ENCODE measurements at places on chromosomes 16 and 17.

DNA sequence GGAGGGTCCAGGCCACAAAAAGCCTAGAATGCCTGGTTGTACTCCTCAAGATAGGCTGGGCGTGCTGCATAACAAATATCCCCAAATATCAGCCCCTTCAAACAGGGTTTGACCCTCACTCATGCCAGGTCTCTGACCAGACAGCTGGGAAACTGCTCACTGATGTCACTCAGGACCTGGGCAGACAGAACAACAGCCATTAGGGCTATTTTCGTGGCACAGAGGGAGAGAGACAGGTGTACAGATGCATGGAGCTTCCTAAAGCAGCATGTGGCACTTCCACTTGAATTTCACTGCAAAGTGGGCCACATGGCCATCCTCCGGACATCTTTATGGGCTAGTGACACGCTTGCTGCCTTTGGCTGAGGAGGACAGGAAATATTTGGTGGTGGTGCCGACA, 73.1 kb downstream of the SREBF1 start:
- DNase-seq: no peak

GRCh38 chr17:11642655-11643054, 44.4 kb downstream of the DNAH9 start:
- DNase-seq: no peak

DNA sequence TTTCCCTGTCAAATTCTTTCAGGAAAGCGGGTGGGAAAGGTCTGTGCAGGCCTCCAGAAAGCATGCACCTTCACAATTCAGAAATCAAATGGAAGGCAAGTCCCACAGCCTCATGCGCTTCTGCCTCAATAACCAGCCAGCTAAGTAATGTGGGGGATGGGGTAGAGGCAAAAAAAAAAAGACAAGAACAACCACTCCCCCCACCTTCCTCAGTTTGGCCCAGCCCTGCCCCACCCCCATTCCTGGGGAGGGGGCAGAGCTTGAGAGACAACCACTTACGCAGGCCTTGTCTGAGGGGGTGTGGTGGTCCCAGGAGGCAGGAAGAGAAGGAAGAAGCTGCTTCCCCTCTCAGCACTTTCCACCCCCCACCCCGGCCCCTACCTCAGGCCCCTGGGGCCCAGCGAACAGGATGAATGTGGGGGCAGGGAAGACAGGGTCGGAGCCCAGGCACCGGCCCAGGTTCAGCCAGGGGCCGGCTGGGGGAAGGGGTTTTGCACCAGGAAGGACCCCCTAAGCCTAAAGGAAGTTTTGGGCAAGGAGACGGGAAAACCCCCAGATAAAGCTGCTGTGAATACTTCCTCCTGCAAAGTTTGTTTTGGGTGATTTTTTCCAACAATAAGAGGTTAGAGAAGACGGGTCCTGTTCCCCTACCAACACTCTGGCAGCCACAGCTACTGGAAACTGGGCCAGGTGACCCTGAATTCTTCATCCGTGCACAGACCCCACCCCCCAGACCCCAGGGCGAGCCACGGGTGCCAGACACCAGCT, 1.2 kb downstream of the JUP start:
- DNase-seq: no peak

- peak; percentile 39 for DNase-seq
These were observed 11.8 kb upstream of the CDC42EP4 start for GRCh38 chr17:73323409-73324159.

DNA sequence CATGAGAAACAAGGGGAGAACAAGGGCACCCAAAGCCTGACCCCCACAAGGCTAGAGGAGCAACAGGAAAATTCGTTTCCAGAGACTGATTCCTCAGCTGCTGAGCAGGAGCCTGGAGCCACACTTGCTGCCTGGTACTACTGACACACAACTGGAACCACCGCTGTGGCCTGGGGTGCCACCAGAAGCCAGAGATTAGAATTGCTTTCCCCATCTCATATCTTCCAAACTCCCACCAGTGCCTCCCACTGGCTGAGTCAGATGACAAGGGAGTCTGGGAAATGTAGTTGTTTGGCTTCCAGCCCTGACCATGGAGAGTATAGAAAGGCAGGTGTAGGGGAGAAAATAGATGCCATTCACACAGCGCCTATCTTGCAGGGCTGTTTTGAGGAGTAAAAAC, 4.1 kb upstream of the TMEM11 start:
- DNase-seq: peak; percentile 15

GRCh38 chr16:73350707-73351452, 303.0 kb upstream of the ZFHX3 start:
- no peak for DNase-seq

DNA sequence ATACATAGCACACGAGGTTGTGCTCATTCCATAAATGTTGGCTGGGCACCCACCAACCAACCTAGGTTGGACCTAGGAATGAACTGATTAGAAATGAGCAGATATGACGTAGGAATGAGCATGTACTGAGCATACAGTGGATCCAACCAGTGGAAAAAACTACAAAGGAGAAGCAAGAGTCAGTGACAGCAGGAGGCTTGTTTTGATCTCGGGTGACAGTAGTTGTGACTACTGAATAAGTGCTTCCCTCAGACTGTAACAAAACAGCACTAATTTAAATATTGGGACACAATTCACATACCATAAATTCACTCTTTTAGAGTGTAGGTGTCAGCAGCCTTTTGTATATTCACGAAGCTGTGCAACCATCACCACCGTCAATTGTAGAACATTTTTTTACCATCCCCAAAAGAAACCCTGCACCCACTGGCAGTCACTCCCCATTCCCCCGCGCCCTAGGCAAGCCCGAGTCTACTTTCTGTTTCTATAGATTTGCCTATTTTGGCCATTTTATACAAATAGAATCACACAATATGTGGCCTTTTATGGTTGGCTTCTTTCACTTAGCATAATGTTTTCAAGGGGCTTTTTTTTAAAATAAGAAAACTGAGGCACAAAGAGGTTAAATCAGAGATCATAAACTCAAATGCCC, 7.0 kb downstream of the VAC14 start:
- DNase-seq: no peak

- DNase-seq: peak; percentile 93
These were observed 191.8 kb downstream of the PRKCA start for GRCh38 chr17:66494023-66494803.

DNA sequence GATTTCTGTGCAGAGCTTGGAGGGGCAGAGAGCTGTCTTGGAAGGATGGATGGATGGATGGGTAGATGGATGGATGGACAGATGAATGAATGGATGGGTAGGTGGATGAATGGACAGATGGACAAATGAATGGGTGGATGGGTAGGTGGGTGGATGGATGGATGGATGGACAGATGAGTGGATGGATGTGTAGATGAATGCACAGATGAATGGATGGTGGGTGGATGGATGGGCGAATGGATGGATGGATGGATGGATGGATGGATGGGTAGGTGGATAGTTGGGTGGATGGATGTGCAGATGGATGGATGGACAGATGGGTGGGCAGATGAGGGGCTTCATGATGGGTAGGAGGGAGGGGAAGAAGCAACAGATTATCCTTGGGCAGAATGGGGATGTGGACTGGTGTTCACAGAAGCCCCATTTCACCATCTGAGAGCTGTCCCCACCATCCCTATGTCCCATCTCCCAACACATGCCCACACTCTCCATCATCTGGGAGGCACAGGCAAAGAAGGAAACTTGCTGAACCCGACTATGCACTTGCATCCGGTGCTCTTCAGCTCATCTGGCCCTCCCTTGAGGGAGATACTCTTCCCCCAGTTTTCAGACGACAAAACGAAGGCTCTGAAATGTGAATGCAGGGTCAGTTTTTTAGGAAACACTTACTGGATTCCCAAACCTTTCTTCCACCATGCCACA, 57.2 kb downstream of the IL21R start:
- DNase-seq: no peak

- DNase-seq: no peak
These were observed 291.0 kb downstream of the SNX29 start for GRCh38 chr16:12267491-12267890.

DNA sequence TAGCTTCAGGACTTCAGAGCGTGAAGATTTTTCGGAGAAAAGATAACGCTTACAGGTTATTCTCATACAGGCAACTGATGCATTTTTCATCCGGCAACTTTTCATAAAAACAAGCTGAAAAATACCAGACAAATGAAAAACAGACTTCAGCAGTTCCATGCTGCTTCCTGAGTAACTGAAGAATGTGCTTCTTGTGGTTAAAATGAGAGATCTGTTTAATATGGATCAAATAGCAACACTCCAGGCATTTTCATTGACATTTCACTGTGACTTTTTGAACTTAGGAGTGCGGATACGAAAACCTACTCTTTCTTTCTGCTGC, 705 bp upstream of the PITPNC1 start:
- no peak for DNase-seq

DNA sequence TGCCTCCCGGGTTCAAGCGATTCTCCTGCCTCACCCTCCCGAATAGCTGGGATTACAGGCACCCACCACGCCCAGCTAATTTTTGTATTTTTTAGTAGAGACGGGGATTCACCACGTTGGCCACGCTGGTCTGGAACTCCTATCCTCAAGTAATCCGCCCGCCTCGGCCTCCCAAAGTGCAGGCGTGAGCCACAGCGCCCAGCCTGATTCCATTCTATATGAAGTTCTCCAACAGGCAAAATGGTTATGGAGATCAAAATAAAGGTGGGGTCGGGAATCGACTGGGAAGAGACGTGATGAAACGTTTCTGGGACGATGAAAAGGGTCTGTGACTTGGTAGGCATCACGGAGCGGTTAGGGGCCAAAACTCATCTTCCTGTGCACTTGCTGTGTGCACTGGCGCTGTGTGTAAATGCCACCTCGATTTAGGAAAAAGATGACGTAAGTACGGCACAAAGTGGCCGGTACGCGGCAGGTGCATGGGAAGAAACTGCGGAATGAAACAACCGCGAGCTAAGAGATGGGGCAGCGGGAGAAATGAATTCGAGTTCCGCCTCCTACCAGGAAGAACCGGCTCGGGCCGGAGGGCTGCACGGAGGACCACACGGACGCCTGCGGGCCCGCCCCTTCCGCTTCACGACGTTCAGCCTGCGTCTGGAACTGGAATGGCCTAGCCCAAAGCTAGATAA, 1.6 kb downstream of the TP53 start:
- peak; percentile 84 for DNase-seq

DNA sequence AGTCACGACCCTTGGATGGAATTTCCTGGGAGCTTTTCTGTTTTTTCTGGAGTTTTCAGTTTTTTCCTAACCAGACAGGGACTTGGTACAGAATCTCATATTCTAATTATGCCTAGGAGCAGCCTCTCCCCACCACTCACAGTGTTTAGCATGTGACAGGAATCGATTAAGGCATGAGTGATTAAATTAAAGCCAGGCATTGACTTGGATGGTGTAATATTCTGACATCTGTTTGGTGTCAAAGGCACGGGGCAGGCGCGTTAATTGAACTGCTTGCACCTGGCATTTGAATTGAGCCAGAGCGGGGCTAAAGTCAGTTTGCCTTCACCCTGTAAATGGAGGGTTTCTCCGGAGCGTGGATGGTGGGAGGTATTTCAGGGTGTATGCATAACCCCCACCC, 11.9 kb downstream of the MAPT start:
- no peak for DNase-seq

GRCh38 chr16:19808061-19808641, 76.5 kb downstream of the GPRC5B start:
- no peak for DNase-seq

- peak; percentile 7 for DNase-seq
These were observed 55.5 kb downstream of the SYT17 start for GRCh38 chr16:19223235-19224170.

DNA sequence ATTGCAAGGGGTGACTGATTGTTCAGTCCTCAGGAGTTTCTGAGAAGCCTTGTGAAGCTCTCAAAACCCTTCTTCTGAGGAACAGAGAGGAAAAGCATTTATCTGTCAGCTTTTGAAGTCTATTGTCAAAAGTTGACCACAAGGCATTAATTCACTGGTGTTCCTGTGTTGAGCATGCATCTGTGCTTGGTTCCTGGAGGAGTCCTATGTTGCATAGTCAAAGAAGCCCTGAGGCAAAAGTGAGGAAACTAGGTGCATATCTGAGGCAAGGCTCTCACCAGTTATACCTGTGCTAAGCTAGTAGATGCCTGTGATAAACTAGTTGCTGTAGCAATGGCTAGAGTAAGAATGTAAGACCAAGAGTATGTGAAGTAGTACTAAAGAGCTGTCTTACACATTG, 1.8 kb upstream of the HEATR6 start:
- DNase-seq: no peak

- peak; percentile 22 for DNase-seq
These were observed 134.2 kb downstream of the ABCC1 start for GRCh38 chr16:16083421-16084156.

DNA sequence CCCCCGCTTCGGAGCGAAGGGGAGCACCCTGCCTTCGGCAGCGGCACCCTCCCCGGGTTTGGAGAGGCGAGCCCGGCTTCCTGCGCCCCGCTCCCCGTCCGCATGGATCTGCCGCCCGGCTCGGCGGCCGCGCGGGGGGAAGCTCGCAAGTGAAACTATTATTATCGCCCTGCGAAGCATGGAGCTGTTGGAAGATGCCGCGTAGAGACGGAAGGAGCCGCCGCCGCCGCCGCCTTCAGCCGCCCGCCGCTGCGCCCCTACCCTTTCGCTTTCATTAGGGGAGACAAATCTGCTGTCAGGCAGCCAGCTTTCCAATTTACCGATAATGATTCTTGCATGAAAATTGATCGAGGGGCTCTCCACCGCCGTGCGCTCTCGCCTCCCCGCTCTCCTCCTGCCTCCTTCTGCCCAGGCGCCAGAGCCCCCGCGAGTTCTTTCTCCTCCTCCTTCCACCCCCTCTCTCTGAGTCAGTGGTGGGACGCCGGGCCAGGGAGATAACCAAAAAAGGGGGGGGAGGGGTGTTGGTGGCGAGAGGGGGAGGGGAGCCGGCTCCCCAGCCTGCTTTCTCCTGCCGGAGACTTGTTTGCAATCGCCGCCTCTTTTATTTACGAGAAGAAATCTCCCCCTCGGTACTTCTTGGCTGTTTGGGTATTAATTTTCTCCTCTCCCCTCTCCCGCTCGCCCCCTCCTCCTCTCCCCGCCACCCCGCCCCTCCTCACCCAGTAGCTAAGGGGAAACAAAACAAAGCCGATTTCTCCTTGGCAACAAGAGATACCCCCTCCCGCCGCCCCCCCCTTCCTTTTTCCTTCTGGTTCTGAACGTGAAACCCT, 58.0 kb upstream of the GSE1 start:
- peak; percentile 55 for DNase-seq

- peak; percentile 80 for DNase-seq
These were observed 1.4 kb downstream of the MEIOB start for GRCh38 chr16:1870365-1871082.

DNA sequence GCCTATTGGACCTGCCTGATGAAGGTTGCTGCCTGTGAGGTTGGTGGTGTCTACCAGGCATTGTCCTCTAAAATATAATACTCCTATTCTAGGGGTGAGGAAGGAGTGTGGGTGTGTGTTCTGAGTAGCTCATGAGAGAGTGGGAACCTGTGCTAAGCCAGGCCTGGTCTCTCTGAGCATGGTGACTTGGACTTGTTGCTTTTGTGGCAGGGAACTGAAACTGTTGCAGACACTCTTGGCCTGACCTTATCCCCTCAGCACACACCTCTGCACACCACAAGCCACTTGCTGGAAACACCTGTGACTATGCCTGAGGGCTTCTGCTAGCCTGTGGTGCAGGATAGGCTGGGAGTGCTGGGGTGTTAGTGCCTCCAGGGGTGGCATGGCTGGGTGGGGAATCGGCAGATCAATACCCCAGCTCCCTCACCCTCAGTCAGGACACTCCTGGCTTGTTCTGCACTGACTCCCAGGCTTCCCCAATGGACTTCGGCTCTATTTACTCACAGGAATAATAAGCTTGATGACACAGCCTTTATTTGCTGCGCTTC, 29.9 kb downstream of the PLCG2 start:
- no peak for DNase-seq

All from brain microvascular endothelial cell (primary cell).